Effector memory CD8-positive, alpha-beta T cell (primary cell): ENCODE measurements at places on chromosomes 12 and 14.

DNA sequence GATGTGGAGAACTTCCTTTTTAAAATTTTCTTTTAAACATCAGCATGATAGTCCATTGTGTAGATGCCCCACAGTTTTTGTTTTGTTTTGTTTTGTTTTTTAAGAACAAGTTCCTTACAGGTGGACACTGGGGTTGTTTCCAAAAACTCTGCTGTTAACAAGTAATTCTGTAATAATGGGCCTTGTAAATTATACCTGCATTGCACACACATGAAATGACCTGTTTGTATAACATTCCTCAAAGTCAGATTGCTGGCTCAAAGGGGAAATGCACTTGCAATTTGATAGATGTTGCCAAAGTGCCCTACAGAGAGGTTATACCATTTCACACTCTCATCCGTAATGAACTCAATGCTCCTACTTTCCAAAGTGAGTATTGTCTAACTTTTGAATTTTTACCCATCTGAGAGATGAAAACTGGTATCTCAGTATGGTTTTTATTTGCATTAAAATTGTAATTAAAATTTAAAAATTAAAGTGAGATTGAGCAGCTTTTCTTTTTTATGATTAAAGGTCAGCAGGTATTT lies 89.2 kb downstream of the SPPL3 start:
- DNase-seq: no peak

DNA sequence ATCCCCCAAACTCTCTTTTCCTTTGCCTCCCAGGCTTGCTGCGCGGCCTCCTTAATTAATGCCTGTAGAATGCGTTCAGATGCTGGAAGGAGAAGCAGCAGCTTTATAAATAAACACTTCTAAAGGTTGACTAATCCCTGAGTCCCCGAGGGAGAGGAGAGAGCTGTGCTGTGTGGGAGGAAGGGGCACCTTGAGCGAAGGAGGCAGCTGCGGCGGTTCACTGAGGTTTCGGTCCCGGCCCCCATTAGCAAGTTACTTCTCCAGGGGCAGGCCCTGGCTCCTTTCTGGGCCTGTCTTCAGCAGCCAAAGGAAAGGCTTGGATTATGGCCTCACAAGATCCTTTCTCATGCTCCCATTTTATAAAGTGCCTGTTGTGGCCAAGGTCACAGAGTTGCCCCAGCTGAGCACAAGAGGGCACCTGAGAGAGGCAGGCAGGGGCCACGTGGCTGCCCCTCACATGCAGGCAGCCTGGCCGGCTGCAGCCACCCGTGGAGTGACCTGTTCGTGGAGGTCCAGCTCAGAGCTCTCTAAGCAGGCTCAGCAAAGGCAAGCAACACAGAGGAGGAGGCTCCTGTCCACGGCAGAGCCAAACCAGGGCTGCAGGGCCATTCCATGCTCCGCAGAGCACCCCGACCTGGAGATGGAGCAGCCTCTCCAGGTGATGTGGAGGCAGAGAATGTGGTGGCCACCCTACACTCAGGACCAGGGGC lies 15.0 kb upstream of the CACNA2D4 start:
- no peak for DNase-seq

- no peak for DNase-seq
Observed at GRCh38 chr14:72597252-72598233, 296.4 kb downstream of the DPF3 start.

DNA sequence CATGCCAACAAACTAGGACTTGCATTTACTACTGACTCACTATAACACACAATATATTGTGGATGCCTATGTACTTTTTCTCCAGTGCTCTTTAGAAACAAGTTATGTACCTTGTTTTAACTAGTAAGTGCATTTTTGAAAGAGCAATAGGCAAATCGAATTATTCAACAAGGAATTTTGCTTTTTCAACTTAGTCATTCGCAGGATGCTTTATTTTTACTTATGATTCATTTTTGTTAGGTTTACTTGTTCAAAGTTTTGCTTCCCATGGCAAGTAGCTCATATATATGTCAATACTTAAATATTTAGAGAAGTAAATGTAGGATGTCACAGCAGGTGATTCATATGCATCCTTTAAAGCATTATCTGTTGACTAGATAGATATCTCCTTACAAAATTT lies 149.8 kb downstream of the PELI2 start:
- DNase-seq: no peak

DNA sequence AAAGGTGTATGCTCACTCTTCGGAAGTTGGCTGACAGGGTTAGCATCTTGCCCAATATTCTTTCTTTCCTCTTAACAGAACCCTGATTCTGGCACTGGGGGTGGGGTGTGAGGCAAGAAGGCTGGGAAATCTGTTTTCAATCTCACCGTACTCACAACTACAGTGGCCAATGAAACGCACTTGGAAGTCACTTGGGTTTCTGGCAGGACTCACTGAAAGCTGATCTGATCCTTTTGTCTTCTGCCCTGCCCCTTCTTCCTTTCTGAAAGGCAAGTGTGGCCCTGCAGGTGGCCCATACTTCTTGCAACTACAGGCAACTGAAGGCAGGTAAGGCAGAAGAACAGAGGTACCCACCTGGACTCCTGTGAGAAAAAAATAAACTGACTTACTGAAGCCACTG lies 106.9 kb downstream of the STXBP6 start:
- no peak for DNase-seq
